ENCODE measurements at places on chromosomes 1 and 21.

- no peak for DNase-seq
Observed at GRCh38 chr1:205942631-205943159, 561 bp downstream of the SLC26A9 start.

DNA sequence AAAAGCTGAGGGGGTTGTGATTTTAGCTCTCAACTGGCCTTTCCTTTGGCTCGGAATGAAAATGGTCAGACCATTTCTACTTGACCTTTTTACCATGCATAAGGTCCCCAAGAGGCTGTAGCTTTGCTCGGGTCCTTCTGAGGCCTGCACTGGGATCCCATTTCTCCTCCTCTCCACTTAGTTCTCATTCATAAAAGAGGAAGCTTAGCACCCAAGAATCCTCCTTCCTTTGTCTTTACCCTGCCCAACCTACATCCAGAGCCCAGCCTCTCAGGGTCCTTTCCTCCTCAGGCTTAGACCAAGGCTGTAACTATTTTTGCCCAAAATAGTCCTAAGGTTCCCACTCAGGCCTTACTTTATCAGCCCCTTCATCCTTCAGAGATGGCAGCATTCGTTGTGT lies 6.0 kb upstream of the SLC27A3 start:
- DNase-seq: no peak

DNA sequence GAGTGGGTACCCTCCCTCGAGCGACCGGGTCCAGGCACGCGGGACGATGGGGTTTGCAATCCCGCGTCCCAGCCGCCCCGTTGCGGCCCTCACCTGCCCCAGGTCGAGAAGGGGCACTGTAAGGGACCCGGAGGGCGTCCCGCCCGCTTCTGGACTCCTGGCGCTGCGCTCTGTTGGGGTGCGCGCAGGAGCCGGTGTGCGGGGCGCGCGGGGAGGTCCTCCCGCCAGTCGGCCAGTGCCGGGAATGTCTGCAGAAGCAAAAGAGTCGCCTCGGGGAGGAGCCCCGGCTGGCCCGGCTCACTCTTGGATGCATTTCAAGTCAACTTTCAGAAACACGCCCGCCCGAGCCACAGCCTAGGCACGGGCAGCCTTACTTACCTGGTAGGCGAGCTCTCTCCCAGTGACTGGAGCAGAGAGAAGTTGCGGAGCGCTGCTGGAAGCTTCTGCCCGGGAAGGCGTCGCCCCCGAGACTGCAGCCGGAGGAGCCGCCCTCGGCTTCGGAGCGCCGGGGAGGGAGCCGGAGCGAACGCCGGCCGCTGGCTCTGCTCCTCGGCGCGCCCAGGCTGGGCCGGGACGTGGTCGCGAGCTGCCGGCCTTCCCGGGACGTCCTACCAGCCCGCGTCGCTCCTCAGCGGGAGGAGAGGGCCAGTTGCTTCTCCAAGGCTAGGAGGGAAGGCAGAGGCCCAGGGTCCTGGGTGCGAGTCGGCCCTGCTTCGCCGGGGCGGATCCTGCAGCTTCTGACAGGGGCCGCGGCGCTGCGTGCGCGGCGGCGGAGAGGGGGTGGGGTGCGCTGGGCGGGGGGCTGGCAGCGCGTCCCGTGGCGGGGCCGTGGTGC lies at the start of gene LMX1A:
Gene LMX1A (minus strand): TSS at position 739 of the 835 bp plus-strand sequence. CDS start 1,156 bp downstream, outside the sequence.
- DNase-seq: no peak

GRCh38 chr1:154154534-154155191 lies at the start of gene NUP210L:
Gene NUP210L (minus strand): TSS chr1:154155073.
- no peak for DNase-seq

GRCh38 chr1:114648503-114648902 lies 21.3 kb downstream of the DENND2C start:
- no peak for DNase-seq

DNA sequence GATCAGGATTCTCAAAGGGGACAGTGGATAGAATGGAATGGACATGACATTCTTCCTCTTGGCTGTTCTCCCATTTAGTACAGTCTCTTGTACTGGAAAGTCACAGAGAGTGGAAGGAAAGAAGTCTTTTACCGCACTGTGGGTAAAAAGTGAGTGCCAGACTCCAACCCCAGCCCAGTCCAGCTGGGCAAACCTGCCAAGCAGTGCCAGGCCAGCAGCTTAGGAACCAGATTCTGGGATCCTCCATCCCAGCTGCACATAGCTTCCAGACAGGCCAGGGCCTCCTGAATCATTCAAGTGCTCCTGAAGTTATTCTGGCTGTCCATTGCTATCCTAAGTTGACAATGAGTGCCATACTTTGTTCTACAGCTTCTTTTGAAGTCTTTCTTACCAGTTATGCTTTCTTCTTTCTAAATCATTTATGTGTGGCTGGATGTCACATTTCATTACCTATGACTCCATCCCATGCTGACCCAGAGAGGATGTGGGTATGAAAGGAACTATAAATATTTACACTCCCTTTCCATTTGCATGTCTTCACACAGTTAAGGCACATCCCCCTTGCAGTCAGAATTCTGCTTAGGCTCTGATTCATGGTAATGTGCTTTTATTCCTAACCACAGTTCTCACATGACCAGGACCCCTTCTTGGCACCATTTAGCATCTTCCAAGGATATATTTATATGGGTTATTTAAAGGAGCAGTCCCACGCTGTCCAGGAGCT lies 88.9 kb downstream of the AK5 start:
- DNase-seq: no peak

- DNase-seq: no peak
Observed at GRCh38 chr1:117097443-117097842, 24.1 kb downstream of the TRIM45 start.

DNA sequence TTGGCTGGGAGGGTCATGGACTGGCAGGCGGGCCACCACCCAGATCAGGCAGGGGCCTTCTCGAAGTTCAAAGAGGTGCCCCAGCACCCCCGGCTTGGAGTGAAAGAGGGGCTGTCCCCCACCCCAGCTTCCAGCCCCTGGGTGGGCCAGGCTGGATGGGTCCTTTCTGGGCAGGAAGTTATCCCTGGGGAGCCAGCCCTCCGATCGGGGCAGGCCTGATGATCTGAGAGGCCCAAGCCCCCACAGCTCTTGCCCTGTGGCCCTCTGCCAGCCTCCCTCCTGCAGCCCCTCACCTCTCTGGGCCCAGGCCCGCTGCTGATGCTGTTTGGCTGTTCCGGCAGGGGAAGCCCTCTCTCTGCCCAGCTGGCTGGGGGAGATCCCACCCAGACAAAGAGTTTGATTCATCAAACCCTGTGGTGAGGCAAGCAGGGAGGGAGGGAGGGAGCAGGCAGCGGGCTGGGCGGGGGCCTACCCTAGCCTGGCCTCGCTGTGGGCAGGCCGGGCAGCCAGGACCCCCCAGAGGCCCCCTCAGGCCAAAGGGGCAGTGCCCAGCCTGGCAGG lies 2.5 kb downstream of the ARHGEF19 start:
- DNase-seq: no peak

- DNase-seq: no peak
Observed at GRCh38 chr1:24751833-24752232, 6.6 kb downstream of the CLIC4 start.

GRCh38 chr1:40341491-40342380 lies 24.6 kb upstream of the COL9A2 start:
- DNase-seq: no peak

DNA sequence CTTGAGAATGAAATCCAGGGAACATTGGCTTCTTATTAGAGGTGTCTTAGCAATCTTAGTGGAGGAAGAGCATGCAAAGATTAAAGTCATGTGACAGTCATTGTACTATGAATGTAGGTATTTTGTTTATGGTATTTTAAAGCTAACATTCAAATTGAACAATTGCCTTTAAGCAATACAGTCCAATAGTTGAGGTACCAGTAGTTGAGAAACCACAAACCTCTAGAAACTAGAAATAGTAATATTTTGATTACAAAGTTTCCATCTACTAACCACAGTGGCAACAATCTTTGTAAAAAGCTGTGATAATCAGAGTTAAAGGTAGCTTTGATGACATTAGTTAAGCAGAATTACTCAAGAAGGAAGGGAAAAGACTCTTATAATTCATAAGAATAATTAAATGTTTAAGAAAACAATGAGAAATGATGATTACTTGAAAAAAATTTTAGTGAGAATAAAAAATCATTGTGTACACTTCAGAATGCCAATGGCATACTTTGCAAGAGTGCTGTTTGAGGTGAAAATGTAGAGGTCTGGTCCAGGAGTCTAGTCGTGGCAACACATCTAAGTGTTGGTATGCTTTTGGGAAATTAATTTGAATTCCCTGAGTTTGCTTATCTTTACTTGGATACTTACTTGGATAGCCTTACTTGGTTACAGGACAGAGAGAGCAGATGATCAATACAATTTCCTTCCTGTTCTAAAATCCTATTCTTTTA lies 104.9 kb upstream of the PTGFR start:
- no peak for DNase-seq

GRCh38 chr1:231035799-231036198 lies 4.3 kb downstream of the FAM89A start:
- no peak for DNase-seq

DNA sequence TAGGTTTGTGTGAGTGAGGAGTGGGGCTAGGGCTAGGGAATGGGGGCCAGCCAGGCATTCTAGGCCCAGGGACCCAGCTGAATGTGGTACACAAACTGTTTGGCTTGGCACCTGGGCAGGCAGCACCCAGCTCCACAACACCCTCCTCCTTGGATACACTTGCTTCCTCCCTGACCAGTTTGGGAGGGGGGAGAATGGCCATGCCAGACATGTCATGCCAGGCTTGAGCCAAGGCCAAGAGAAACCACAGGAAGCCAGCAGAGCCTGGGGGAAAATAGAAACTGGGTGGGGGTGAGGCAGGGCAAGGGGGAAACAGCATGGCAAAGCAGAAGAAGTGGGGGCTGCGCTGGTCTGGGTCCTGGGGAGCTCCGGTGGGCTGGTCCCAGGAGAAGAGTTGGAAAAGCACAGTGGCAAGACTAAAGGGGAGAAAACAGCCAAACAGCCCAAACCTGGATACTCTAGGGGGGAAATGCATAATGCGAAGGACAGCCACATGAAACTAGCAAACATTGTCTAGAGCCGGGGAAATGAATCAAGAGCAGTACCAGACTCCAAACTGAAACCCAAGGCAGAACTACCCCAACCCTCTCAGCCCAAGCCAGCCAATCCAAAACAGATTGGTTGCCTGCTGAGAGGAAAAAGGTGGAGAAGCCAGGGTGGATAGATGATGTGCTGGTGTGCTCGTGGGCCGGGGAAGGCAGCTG lies 47.9 kb downstream of the LGR6 start:
- DNase-seq: no peak

DNA sequence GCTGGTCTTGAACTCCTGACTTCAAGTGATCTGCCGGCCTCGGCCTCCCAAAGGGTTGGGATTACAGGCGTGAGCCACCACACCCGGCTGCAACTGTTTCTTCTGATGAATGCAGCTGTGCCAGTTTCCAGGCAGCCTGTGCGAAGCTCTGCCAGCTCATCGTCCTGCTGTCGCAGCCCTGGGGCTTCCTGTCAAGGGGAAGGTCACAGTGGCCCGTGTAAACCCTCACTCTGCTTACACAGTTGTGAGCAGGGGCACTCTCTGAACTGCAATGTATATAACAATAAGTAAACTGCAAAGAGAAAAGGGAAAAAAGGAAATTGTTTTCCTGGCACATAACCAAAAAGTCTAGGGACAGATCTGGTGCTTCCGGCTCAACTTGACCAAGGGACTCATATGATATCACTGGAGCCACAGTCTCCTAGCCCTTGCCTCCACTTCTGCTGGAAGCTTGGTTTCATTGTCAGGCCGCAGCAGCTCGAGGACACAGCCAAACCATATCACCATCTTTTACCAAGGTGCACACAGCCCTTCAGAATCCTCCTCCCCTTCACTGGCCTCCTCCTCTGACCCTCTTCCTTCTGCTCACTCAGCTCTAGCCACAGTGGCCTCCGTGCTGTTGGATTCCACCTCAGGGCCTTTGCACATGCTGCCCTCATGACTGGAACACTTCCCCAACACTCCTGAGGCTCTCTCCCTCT lies 22.8 kb upstream of the LBR start:
- DNase-seq: no peak

DNA sequence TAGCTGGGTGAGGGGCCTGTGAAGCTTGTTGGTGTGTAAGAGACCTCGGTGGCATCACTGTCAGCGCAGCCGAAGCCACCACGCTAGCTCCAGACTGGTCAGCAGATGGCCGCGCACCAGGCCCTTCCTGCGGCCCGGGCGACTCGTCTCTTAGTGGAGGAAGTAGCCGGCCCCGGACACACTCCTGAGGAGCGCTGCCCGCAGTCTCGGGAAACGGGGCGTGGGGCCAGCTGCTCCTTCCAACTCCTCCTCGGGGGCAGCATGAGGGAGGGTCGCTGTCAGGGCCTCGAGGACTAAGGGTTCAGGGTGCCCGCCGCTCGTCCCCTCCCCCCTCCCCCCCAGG lies 20.4 kb downstream of the H3-3A start:
- DNase-seq: no peak

GRCh38 chr1:46599059-46599970 lies 4.8 kb downstream of the MKNK1 start:
- DNase-seq: no peak

DNA sequence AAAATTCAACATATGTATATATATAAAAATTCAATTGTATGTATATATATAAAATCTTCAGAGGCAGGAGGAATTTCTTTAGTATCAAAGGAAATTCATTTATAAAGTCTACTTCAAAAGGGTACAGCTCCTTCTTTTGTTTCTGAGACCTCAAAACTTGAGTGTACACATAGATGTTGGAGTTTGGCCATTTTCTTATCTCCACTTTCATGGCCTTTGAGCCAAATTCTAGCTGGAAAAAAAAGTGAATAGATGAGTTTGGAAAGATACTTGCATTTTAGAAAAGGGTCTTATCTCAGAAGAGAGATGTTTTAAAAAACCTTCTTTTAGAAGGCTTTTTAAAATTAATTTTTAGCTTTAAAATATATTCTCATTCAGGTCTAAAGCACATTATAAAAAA lies 103.2 kb downstream of the ATF6 start:
- no peak for DNase-seq

GRCh38 chr1:215794156-215794555 lies 227.1 kb downstream of the KCTD3 start:
- no peak for DNase-seq

GRCh38 chr1:83102630-83103071 lies 896.3 kb downstream of the TTLL7 start:
- no peak for DNase-seq

DNA sequence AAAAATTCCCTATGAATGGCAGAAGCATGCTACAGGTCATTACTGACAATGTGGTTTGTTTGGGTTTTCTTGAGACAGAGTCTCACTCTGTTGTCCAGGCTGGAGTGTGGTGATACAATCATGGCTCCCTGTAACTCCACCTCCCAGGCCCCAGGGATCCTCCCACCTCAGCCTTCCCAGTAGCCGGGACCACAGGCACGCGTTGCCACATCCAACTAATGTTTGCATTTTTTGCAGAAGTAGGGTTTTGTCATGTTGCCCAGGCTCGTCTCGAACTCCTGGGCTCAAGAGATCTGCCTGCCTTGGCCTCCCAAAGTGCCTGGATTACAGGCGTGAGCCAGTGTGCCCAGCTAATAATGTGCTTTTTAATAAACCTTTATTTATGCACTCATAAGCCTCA lies 259.1 kb downstream of the NFIA start:
- no peak for DNase-seq

Measured in germinal center (tissue), 1 donor.